ENCODE measurements at places on chromosomes 16 and 17.
A peak's percentile ranks its signal among the peaks of the same experiment; 100 is the strongest.

DNA sequence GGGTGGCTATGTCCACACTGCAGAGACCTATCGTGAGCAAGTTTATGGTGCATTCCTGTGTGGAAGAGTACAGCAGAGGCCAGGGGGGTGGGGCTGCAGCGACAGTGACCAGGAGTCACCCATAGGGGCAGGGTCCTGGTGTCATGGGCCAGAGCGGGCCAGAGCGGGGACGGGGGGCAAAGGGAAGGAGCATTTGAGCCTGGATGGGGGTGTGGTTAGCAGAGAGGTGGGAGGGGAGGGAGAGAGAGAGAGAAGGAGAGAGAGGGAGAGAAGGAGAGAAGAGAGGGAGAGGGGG is 17.8 kb downstream of the JPH3 start:
- no peak for DNase-seq

- no peak for DNase-seq
Measured at GRCh38 chr16:12155235-12155634, 178.7 kb downstream of the SNX29 start.

GRCh38 chr17:50205111-50205962 is 3.9 kb upstream of the COL1A1 start:
- no peak for DNase-seq

- peak; percentile 1 for DNase-seq
Measured at GRCh38 chr17:142102-142661, 4.8 kb downstream of the SCGB1C2 start.

DNA sequence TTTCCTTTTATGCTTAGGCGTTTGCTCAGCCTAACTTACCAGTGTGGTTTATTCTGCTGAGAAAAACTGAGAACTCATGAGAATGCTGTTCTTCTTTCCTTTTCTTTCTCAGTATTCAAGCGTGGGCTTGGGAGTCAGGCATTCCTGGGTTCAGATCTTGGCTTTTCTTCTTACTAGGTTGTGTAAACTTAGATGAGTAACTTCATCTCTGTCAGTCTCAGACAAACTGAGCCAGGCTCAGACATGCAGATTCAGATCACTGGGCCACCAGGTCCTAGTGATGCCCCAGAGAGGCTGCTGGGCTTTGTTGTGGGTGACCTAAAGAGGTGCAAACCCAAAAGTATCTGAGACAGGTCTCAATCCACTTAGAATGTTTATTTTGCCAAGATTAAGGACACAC is 95.8 kb upstream of the MPHOSPH6 start:
- no peak for DNase-seq
